ENCODE measurements at places on chromosomes 4 and X.

DNA sequence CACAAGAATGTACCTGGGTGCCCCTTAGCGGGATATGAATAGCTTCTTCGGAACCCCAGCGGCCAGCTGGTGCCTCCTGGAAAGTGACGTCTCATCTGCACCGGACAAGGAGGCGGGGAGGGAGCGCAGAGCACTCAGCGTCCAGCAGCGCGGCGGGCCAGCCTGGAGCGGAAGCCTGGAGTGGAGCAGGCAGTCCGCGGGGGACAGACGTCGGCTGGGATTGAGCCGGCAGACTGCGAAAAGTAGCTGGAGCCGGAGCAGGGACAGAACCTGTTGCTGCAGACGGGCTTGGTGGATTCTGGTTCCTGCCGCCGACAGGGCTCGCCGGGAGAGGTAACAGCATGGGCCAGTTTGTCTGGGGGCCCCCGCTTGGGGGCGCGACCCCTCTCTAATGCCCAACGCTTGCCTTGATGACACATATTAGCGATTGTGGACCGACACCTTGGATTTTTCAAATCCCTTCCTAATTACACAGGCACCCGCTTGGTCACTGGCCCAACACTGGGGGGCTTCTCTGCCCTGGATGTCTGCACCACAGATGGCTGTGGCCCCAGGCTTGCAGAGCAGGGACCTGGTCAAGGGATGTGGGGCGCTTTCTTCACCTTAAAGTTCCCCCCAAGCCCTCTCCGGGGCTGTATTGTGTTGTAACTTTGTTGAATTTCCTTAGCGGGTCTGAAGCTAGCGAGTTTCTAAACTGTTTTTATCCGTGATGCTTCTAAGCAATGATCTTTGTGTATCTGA, at the start of gene NPFFR2:
TSS of gene NPFFR2 (plus strand) at position 133 of the 741 bp plus-strand sequence. CDS start 96,592 bp downstream, outside the sequence.
- peak within 1 kb of the TSS; percentile 39 for H3K4me3 ChIP-seq
- DNase-seq: peak; percentile 31
- H3K36me3 ChIP-seq: no peaks in the 10 kb centered on the region
- H3K4me1 ChIP-seq: no peaks in the 10 kb centered on the region
- H3K27ac ChIP-seq: no peak within 1 kb of the TSS

- H3K4me1 ChIP-seq: no peaks in the 10 kb centered on the region
- no peak overlapping the region for H3K4me3 ChIP-seq
- H3K27ac ChIP-seq: no peak overlapping the region
- H3K36me3 ChIP-seq: no peaks in the 10 kb centered on the region
- no peaks in the 10 kb centered on the region for H3K27me3 ChIP-seq
Observed at GRCh38 chr4:137203601-137204000, 328.7 kb downstream of the PCDH18 start.

- no peak for DNase-seq
- no peaks in the 10 kb centered on the region for H3K27me3 ChIP-seq
- H3K36me3 ChIP-seq: no peaks in the 10 kb centered on the region
- no peak overlapping the region for H3K4me3 ChIP-seq
- peaks cover 7% of the 10 kb centered on the region for H3K4me1 ChIP-seq
Observed at GRCh38 chr4:184171011-184171410, 46.7 kb downstream of the ENPP6 start.

DNA sequence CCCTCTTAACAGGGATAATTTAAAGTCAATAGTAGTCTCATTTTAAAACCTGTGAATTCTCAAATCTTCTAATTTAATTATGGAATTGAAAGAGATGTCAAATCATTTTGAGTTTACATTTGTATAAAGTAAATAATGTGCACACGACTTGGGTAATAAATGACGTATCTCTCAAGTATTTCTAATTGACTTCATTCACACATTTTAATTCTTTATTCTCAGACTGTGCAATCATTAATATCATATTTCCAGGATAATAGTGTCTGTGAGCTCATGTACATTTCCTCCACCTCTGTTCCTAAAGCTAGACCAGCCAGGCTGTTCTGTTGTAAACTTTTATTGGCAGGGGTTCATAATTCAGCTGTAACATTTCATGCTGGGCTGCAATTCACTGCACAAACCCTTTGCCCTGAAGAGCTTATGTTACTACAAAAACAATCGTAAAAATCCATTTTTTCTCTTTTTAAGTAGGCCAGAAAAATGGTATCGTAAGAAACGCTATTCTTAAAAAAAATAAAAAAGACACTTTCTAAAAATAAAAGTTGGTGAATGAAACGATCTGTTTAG, 1103.1 kb upstream of the TENM3 start:
- H3K4me3 ChIP-seq: no peak overlapping the region
- H3K36me3 ChIP-seq: no peaks in the 10 kb centered on the region
- H3K27me3 ChIP-seq: no peaks in the 10 kb centered on the region

DNA sequence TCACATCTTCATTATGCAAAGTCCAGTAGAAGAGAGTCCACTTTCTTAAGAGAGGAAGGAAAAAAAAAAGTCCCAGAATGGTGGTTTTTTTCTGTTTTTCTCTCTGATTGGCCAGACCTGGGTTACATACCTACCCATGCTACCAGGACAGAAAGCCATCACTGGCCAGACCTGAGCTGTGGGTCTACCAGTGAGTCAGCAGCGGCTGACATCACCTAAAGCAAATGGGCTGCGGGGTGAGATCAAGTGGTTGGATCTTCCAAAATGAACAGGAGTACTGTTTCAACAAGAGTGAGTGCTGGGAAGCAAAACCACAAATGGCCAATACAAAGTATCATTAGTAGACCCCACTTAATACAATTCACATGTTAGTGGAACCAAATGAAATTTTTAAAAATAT, 1.6 kb upstream of the NDST3 start:
- H3K4me3 ChIP-seq: no peak overlapping the region
- H3K36me3 ChIP-seq: no peaks in the 10 kb centered on the region

GRCh38 chrX:24424948-24425347, 40.1 kb upstream of the PDK3 start:
- DNase-seq: no peak
- no peak overlapping the region for H3K4me3 ChIP-seq
- H3K27ac ChIP-seq: no peak overlapping the region
- H3K4me1 ChIP-seq: no peaks in the 10 kb centered on the region
- no peaks in the 10 kb centered on the region for H3K27me3 ChIP-seq
- H3K36me3 ChIP-seq: no peaks in the 10 kb centered on the region

DNA sequence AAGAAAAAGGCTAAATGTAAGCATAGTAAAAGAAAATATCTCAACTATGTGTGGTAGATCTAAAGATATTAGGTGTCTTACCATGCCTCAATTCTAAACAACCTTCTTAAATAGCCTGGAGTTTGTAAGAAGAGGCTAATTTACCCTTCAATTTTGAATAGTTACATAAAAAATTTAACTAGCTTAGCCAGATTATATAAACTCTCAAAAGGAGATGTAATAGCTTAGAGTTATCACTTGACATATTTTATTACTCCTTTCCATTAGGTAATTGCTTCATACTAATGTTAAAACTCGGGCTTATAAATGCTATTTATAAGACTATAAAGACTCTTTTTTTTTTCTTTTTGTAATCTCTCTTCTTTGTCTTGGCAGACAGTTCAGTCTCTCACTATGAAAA, 297.5 kb upstream of the PABPC4L start:
- H3K27me3 ChIP-seq: no peaks in the 10 kb centered on the region
- H3K4me1 ChIP-seq: no peaks in the 10 kb centered on the region
- H3K27ac ChIP-seq: no peak overlapping the region
- no peaks in the 10 kb centered on the region for H3K36me3 ChIP-seq
- H3K4me3 ChIP-seq: no peak overlapping the region

- no peak overlapping the region for H3K27ac ChIP-seq
- H3K36me3 ChIP-seq: no peaks in the 10 kb centered on the region
- H3K4me1 ChIP-seq: no peaks in the 10 kb centered on the region
- no peak overlapping the region for H3K4me3 ChIP-seq
- no peak for DNase-seq
- H3K27me3 ChIP-seq: no peaks in the 10 kb centered on the region
Observed at GRCh38 chrX:20080277-20080676, 36.4 kb downstream of the MAP7D2 start.

DNA sequence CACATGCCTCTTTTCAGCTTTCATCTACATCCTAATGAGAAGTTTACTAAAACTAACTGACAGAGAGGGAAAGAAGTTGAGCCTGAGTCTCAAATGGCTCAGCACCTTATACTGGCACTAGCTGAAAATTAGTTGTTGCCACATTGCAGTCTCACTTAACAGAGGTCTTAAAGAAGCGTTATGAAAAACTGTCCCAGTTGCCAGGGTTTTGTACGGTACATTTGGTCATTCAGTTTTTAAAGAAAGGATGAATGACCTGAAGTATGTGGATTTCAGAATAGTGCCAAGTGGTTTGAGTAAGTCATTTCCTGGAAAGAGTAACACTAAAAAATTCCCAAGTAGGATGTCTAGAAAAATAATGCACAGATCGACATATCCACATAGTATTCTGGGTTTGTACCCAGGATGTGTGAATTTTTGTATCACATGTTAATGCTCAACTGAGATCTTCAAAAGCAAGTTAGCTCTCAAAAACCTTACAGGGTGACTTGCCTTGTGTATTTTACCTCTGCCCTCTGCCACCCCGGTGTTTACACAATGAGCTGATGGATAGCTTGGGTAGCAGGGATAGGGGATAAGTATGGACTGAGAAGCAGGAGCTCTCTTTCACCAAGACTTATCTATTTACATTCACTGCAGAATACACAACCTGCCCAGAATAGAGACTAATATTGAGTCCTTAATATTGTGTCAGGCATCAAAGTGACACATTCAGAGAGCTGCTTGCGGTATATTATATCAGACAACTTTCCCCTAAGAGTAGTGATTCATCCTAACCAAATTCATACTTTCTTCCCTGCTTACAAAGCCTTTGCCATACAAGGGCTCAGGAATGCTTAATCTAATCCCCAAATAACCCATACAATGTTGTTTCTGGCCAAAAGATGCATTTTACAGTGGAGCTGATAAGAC, 1075.7 kb upstream of the PABPC4L start:
- DNase-seq: no peak
- H3K27ac ChIP-seq: no peak overlapping the region
- no peaks in the 10 kb centered on the region for H3K4me1 ChIP-seq

- no peak overlapping the region for H3K27ac ChIP-seq
- no peak overlapping the region for H3K4me3 ChIP-seq
- H3K36me3 ChIP-seq: no peaks in the 10 kb centered on the region
Observed at GRCh38 chr4:130640592-130640991, 1544.6 kb downstream of the C4orf33 start.

DNA sequence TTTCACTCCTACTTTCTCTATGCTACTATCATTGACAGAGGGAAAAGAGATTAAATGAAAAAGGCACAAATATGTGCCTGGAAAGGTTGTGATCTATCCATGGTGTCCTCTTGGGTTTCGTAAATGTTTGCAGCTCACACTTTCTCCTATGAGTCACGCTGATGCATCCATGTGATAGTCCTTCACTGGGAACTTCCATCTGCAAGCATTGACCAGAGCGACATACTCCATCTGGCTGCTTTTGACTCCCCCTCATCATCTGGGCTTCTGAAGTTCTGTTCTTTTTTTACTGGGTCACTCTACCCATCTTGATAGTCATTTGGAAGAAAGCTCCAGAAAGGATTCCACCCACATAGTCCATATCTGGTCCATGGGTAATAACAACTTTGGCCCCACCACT, 84.7 kb upstream of the NDST3 start:
- H3K4me1 ChIP-seq: no peaks in the 10 kb centered on the region
- H3K27me3 ChIP-seq: no peaks in the 10 kb centered on the region
- H3K4me3 ChIP-seq: no peak overlapping the region
- no peak for DNase-seq
- H3K36me3 ChIP-seq: no peaks in the 10 kb centered on the region

GRCh38 chr4:129230846-129231245, 134.9 kb downstream of the C4orf33 start:
- DNase-seq: no peak
- no peak overlapping the region for H3K4me3 ChIP-seq
- H3K27me3 ChIP-seq: no peaks in the 10 kb centered on the region

GRCh38 chrX:130825525-130825924, 77.5 kb downstream of the ENOX2 start:
- no peaks in the 10 kb centered on the region for H3K27me3 ChIP-seq
- H3K4me1 ChIP-seq: no peaks in the 10 kb centered on the region
- H3K4me3 ChIP-seq: no peak overlapping the region
- H3K36me3 ChIP-seq: no peaks in the 10 kb centered on the region
- H3K27ac ChIP-seq: no peak overlapping the region

DNA sequence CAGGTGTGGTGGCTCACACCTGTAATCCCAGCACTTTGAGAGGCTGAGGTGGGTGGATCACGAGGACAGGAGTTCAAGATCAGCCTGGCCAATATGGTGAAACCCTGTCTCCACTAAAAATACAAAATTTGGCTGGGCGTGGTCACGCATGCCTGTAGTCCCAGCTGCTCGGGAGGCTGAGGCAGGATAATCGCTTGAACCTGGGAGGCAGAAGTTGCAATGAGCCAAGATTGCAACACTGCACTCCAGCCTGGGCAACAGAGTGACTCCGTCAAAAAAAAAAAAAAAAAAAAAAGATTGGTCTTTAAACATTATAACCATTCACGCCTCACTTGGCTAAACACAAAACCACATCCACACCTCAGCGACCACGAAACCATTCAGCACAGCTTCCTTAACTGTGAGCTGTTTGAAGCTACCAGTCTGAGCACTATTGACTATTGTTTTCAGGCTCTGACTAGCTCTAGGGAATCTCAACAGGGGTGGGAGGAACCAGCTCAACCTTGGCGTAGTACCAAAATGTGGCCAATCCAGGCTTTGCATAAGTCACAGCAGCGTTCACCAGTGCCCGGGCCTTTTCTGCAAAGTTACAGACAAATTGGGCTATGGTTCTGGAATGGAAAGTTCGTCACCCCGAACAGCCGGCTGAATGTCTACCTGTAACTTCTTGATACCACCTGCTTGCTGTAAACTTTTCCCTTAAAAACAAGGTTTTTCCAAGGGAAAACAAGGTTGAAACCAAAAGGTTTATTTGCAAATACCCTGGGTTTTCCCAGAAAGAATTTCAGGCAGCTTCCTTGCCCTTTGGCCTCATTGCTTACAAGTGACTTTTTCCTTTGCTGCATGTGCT, 73.6 kb upstream of the DHX15 start:
- no peak overlapping the region for H3K27ac ChIP-seq
- DNase-seq: no peak
- no peaks in the 10 kb centered on the region for H3K27me3 ChIP-seq
- H3K4me3 ChIP-seq: no peak overlapping the region
- no peaks in the 10 kb centered on the region for H3K36me3 ChIP-seq
- peaks cover 7% of the 10 kb centered on the region for H3K4me1 ChIP-seq

DNA sequence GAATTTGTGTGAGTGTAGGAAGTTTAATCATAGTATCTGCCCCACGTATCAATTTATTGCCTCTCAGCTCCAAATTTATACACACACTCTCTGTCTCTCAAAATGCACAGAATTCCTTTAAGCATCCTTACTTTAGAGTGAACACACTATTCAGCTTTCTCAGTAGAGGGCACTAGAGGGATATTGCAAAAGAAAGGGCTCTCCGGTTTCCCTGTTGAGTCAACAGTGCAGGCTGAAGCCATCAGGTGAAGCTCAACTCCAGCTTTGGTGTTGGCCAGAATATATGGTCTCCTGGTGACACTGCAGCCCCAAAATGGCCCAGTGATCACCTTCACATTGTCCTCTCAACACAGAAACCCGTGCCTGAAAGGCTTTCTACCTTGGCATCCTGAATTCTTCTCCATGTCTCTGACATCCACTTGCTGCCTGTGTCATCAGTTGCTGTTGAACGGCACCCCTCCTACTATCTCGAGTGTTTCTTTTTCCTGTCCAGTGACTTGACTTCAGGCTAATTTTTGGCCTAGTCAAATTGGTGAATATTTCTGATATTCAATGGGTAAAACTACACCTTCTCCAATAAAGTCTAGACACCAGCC, 670.5 kb downstream of the GABRG1 start:
- no peak overlapping the region for H3K4me3 ChIP-seq
- H3K27me3 ChIP-seq: no peaks in the 10 kb centered on the region
- DNase-seq: no peak
- H3K4me1 ChIP-seq: no peaks in the 10 kb centered on the region
- no peaks in the 10 kb centered on the region for H3K36me3 ChIP-seq

- no peak overlapping the region for H3K4me3 ChIP-seq
- no peaks in the 10 kb centered on the region for H3K36me3 ChIP-seq
- no peak overlapping the region for H3K27ac ChIP-seq
- DNase-seq: no peak
- peaks cover 2% of the 10 kb centered on the region for H3K4me1 ChIP-seq
- H3K27me3 ChIP-seq: no peaks in the 10 kb centered on the region
Observed at GRCh38 chrX:30620980-30621618, 32.1 kb upstream of the GK start.
